ENCODE measurements at places on chromosomes 5 and 9.

DNA sequence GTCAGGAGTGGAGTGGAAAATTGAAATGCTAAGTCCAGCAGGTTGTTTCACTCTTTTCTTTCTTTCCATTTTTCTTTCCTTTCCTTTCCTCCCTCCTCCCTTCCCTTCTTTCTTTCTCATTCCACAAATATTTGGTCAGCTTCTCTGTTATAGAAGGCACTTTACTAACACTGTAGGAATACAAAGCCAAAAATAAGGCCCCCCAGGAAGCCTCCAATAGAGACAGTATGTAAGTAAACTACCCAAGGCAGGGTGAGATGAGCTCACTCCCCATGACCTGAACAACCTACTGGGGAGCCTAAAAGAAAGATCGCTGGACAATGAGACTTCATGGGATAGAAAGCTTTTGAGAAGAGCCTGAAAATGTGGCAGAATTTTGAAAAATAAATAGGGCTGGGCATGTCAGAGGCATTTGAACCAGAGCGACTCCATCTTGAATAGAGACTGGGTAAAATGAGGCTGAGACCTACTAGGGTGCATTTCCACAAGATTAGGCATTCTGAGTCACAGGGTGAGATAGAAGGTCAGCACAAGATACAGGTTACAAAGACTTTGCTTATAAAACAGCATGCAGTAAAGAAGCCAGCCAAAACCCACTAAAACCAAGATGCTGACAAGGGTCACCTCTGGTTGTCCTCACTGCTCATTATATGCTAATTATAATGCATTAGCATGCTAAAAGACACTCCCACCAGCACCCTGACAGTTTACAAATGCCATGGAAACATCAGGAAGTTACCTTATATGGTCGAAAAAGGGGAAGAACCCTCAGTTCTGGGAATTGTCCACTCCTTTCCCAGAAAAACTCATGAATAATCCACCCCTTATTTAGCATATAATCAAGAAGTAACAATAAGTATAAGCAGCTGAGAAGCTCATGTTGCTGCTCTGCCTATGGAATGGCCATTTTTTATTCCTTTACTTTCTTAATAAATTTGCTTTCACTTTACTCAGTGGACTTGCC, 158.9 kb upstream of the EGFLAM start:
- no peak for DNase-seq

GRCh38 chr9:69502671-69503301, 169.4 kb downstream of the APBA1 start:
- peak; percentile 85 for DNase-seq

GRCh38 chr5:15383469-15383868, 116.5 kb upstream of the FBXL7 start:
- DNase-seq = no peak

DNA sequence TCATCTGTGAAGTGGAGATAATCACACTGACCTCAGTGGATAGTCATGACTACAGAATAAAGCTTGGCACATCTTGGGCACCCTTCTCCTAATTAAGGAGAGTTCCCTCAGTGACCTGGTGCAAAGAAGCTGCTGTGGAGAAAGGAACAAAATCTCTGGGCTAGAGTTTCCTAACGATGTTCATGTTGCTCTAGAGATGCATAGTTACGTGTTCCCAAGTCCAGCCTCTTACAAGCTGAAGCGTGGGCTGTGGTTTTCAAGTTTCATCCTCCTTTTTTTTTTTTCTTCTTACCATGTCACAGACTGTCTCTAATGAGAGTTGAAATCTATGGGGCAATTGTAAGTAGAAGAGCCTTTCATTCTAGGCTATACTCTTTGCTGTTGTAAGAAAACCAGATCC, 113.8 kb downstream of the DOCK8 start:
- no peak for DNase-seq

DNA sequence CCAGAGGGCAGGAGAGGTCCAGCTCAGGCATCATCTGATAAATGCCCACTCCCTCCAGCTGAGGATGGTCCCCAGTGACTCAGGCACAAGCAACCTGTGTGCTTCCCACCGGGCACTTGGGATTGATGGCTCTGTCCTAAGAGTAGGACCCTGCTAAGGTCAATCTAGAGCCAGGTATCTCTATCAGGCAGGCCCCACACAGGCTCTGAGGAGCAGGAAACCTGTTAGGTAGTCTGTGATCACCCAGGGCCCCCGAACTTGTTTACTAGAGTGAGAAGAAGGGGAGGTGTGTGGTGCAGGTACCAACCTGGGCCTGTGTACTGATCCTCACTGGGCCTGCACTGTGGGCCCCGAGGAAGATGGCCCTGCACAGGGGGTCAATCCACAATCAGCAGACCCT, 119.6 kb upstream of the FSTL4 start:
- DNase-seq = no peak

- DNase-seq = no peak
These were observed 13.3 kb upstream of the CDKN2B start for GRCh38 chr9:22022396-22022795.

DNA sequence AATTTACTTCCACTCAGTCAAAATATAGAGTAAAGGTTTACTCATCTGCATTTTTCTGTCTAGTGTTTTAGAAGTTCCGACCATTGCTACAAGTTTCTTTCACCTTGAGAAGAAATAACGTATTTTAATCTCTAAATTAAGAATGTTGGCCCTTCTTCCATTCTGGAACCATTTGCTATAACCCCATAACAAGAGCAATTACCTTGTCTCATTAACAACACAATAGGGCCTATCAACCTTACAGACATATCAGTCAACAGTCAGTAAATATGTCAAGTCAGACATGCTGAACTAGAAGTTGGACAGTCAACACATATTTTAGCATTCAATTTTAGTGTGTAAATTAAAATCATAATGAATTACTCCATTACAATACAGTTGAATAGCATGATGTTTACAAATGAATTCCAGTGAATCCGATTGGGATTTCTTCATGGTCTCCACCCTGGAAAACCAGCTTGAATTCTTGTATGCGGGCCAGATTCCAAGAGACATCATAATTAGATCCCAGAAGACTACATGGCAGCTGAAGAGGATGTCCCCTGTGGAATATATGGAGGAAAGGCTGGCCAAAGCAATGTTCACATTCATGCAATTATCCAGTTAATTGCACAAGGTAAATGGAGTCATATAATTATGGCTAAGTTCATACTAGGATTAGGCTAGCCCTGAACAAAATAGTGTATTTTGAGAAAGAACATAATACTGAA, 196.2 kb upstream of the TARS1 start:
- DNase-seq = peak; percentile 29

- DNase-seq = no peak
These were observed 718.9 kb upstream of the MEF2C start for GRCh38 chr5:89601880-89602279.

DNA sequence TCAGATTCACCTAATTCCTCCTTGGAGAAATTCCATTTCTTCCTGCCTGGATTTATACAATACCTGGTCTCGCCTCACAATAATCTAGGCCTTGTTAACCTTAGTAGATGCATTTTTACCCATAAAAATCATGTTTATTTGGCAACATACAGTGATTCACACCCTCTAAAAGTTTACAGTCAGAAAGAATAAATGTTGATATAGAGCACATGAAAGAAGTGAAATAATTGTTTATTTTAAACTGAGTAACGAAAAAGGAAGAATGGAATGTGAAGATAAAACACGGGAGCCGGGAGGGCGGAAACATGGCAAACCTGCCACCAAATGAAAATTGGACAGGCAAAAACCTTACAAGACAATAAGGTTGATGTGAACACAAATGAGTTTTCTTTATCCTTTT, 28.9 kb upstream of the KCNN2 start:
- DNase-seq = no peak

DNA sequence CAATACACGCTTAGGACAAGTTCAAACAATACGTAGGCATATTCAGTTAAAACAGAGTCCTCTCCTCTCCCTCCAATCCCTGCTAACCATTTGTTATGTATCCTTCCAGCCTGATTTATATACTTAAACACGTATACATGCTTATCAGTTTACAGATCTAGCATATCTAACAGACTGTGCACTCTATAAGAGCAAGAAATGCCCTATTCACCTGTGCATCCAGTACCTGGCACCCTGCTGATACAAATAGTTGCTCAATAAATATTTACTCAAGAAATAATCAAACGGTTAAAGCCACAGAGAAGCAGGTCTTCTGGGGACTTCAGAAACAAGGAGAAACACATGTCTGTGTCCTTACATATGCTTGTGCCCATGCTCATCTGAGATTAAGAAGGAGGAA, 55.9 kb downstream of the MLLT3 start:
- DNase-seq = peak; percentile 47

- no peak for DNase-seq
These were observed 48.5 kb downstream of the SLC22A5 start for GRCh38 chr5:132417889-132418485.

GRCh38 chr9:89887286-89887685, 282.5 kb downstream of the GADD45G start:
- DNase-seq = peak; percentile 3

DNA sequence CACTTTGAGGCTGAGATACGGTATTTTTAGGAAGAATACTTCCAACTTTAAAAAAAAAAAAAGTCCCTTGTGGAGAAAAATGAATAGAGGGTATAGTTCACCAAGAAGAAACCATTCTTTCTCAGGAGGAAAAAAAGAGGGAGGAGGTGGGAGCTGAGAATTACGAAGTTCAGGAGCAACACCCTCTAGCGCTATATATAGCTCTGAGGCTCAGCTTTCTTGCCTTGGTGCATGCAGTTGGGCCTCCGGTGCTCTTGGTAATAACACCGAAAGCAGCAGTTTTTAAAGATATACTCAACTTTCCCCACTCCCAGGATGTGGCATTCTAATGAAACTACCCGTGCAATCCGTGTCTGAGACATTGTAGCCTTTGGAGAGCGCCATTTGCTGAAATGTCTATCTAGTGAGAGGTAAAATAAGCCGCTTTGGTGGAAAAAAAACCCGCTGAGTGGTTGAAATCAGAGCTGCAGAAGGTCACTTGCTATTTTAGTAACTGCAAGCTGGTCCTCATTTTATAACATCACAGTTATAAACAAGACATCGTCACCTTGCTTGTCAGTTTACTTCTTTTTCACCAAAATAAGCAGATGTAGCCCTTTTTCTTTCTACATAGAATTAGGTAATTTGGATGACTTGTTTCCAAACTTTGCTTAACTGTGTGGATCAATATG, 156.4 kb downstream of the RORB start:
- no peak for DNase-seq

GRCh38 chr9:134475011-134475790, 148.9 kb downstream of the RXRA start:
- DNase-seq = peak; percentile 96

DNA sequence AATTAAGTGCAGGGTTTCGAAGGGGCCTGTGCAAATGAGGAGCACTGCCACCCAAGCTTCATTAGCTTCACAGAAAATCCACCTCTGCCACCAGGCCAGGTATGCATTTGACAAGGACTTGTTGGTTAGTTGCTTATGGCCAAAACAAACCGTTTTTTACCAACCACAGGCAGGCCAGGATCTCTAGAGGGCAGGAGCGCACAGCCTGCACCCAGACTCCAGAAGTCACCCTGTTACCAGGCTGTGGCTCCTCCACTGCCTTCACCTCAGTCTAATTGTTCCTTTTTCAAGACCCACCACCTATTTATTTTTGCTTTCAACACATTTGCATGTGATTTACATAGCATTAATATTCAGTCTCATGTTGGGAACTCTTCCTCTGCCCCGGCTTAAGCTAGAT, 78.3 kb upstream of the HSPA9 start:
- no peak for DNase-seq

DNA sequence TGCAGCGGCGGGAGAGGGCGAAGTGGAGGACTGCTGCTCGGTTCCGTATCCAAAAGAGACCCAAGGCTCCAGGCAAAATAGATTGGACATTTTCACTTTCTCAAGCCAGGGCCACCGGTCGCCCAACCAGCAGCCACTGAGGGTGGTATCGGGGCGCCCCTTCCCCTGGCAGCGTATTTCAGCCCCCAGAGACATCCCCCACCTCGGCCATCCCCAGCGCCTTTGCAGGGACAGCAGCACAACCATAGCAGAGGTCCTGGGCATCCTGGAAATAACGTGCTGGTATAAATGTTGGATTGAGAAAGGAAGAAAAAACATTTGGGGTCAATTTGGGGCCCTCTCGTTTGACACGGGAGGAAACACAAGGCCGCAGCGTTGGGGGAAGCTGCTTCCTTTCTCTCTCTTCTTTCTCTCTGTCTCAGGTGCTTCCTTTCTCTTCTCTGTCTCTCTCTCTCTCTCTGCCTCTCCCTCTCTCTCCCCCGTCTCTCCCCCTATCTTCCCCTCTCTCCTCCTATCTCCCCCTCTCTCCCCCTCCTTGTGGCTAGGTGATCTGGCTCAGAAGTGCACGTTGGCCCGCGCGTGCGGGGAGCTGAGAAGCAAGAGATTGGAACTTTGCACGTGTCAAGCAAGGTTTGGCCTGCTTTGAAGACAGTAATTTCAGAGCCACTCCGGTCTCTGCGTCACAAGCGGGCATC, 624 bp upstream of the RETREG1 start:
- DNase-seq = no peak

GRCh38 chr9:37377688-37378612, 44.5 kb upstream of the GRHPR start:
- DNase-seq = no peak

DNA sequence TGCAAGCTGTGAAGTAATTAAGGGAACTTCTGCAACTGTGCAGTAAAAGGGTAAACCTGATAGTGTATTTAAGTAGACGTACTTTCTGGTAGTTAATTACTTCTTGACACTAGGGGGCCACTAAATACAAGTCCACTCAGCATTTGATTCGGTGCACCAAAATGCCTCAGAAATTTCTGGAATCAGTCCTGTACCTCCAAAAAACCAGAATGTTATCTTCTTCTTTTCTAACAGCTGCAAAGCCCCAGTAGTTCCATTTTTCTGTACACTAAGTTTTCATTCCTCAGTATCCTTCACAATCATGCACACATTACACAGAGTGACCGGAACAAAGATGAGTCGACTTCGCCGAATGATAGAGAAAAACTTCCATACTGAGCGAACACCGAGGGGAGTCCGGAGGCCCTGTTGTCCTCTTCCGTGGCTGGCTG, 484 bp downstream of the GFM2 start:
- DNase-seq = peak; percentile 91

DNA sequence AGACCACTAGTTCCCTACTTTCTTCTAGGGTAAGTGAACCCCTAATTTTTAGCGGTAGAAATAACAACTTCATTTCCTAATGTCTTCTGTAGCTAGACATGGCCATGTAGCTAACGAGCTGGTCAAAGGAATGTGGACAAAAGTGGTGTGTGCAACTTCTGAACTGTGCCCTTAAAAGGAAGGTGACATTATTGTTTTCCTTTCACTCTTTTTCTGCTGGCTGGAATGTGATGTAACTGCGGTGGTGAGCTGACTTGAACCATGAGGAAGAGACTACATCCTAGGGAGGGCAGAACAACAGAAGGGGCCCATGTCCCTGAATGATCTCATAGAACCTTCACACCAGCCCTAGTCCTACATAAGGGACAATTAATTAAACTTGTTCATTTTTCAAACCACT, 1.3 kb upstream of the SNX2 start:
- no peak for DNase-seq

DNA sequence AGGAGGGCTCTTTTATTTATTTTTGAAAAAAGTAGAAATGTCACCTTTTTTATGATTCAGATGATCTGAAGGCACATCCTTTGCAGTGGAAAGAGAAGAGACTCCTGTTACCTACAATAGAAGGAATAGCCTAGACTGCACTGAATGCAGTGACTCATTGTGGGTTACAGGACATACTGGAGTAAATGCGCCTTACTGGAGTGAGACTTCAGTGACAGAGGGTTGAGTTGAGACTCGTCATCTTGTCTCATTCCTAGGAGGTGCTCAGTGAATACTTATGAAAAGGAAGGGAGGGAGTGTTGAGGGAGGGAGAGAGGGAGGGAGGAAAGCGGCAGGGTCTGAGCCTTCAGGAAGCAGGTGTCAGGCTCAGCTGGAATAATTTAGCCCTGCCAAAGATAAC, 25.2 kb downstream of the ANKRA2 start:
- peak; percentile 80 for DNase-seq

Measured in osteoblast (primary cell).